ENCODE measurements at places on chromosomes 2 and 18.

GRCh38 chr18:11860594-11861450 is 9.6 kb downstream of the CHMP1B start:
- no peak for DNase-seq

- no peak for DNase-seq
Measured at GRCh38 chr2:12010779-12011178, 264.3 kb downstream of the LPIN1 start.

- peak; percentile 17 for DNase-seq
Measured at GRCh38 chr2:12718711-12719399, 2.1 kb downstream of the TRIB2 start.

DNA sequence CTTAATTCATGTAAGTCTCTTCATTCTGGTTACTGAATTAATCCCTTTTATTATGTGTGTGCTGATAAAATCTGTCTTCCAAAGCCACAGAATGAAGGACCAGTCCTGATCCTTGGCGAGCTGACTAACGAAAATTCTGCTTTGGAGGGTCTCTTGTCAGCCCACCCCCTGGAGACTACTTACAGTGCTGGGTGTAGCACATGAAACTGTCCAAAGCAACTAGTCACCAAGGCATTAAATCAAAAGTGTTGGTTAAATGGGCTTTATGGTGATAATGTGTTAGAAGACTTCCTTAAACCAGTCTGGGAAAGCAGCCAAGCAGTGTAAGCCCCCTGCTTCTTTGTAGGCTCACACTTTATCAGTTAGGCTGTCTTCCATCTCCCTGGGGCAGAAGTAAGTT is 420.2 kb downstream of the SUCLG1 start:
- DNase-seq = no peak

DNA sequence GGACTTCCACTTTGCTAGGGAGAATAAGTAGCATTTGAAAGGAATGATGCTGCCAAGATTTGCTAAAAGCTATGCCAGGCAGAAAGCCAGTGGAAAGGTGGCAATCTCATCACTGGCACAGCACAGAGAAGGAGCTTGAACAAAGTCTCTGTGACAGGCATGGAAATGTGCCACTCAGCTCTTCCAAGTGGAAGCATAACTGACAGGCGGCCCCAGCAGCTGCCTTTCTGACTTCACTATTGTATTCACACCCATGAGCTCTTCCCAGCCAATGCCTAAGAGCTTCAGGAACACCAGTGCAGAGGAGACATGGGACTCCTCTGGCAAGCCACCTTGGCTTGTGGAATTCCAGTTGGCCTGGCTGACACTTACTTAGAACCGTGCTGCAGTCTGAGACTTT is 134.6 kb upstream of the REG3G start:
- no peak for DNase-seq

- no peak for DNase-seq
Measured at GRCh38 chr2:160687629-160688028, 194.0 kb upstream of the RBMS1 start.

- no peak for DNase-seq
Measured at GRCh38 chr2:63850649-63851048, 9.0 kb downstream of the UGP2 start.

GRCh38 chr18:10231220-10231619 is 223.2 kb upstream of the APCDD1 start:
- DNase-seq = no peak

DNA sequence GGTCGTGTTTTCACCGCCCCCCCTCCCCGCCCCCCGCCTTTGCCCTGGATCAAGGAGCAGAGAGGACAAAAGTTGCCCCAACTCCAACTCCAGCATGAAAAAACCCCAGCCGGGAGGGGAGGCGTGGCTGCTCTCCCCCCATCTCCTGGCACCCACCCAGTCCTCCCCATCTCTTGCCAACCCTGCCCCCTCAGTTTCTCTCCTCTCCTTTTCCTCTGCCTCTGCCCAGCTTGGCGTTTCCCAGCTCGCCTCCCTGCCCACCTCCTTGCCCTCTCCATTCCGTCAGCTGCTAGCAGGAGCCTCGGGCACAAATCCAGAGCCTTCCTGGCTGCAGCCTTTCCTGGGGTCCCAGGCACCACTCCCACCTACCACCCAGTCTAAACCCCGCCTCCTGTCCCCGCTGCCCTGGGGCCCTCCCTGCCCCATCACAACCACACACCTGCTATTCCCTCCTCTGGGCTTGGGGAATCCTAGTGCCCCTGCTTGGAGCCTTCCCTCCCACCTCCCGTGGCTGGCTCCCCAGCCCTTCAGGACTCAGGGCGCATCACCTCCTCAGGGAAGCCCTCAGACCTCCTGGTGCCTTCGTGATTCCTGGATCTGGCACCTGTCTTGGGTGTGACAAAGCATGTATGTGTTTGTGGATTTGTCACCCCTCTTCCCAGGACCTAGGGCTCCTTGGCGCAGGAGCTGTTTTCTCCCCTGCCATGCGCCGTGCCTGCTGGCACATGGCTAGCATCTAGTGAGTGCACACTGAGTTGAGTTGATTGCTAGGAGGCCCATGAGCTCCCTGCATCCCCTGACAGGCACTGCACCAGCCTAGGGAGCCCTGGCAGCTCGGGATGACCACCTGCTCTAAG is 209.1 kb downstream of the TFCP2L1 start:
- no peak for DNase-seq

Data from stimulated activated CD8-positive, alpha-beta memory T cell treated with anti-CD3 and anti-CD28 coated beads, Interleukin-4, amount 100 ng/mL, for 4 hours (primary cell).